ENCODE measurements at places on chromosomes 16 and 17.

DNA sequence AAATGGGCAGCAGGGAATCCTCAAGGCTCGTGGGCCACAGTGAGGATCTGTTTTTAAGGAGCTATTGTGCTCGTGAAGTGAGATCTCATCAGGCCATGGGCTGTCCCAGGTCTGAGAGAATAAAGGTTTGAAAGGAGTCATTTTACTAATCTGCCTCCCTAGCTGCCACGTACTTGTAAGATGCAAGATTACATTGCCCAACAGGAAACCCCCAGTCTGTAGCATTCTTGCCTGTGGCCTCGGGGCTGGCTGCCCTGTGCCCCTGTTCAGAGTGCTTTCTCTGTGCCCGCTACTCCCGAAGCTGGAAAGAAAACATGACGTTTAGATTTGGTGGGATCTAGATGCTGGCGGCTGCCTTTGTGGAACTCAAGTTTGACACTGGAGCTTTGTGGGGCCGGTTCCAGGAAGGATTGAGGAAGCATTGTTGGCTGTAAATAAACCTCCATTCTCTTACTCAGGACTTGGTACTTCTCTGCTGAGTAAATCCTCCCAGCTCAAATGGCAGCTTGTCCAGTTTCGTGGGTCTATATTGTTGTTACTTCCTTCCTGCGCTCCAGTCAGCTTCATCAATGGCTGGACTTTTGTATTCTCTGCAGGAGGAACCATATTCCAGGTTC lies 21.2 kb downstream of the SAP30BP start:
- H3K27ac ChIP-seq, result peak overlapping the region; percentile 39
- H3K4me1 ChIP-seq, result peaks cover 3% of the 10 kb centered on the region
- DNase-seq, result no peak
- H3K36me3 ChIP-seq, result peaks cover 5% of the 10 kb centered on the region
- H3K4me3 ChIP-seq, result no peak overlapping the region

DNA sequence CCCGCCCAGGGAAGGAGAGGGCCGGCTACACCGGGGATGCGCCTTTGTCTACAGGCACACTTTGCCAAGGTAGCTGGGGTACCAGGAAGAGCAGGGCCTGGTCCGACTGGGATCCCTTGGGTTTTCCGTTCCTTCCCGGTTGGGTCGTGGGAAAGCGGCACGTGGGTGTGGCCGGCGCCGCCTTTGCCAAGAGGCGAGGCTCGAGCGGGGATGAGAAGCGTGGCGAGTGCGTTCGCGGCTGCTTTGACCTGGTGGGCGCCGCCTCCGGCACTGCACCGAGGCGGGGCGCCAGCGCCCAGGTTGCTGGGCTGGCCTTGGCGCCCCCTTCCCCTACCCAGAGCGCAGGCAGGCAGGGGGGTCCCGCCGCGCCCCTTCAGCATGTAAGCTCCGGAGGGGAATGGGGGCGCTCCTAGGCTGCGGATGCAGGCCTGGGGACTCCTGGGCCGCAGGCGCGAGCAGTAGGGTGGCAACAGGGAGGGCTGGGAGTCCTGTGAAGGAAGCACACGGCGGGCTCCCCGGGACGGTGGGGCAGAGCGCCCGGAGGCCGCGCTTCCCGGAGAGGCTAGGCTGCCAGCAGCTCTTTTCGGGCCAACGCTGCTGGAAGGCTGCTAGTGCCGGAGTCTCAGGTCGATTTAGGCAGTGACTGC lies 2.0 kb downstream of the HAS3 start:
- no peaks in the 10 kb centered on the region for H3K27me3 ChIP-seq
- H3K27ac ChIP-seq, result no peak overlapping the region
- H3K4me1 ChIP-seq, result peaks cover 29% of the 10 kb centered on the region

DNA sequence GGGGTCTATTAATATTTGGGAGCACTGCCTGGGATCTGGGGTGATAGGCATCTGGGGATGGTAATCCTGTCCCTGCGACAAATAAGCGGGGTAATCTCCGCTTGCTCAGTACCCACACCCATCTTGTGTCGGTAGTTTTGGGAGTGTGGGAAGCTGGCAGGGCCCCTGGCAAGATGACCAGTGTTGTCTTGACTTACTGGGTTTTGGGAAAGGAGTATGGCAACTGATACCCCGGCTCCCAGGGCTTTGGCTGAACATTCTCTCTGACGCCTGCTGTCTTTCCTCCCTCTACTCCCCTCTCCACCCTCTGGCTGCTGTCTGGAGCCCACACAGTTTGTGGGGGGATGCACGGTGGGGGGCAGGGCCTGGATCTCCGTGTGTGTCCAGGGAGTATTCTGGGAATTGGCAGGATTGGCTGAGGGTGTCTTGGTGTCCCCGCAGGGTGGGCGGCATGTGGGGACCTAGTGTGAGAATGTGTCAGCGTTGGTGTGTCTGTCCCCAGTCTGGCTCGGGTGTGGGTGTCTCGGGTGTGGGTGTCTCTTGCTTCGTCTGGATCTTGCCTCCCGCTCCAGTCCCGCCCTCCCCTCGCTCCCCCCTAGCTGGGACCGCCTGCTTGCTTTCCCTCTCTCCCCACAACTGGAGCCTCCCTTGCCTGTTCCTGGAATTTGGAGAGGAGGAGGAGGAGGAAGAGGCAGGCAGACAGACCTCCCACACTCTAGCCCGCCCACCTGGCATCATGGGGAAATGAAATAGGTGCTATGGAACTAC lies 12.0 kb downstream of the RARA start:
- H3K36me3 ChIP-seq, result no peaks in the 10 kb centered on the region
- H3K4me3 ChIP-seq, result peak overlapping the region; percentile 99
- no peak for DNase-seq
- H3K27ac ChIP-seq, result peak overlapping the region; percentile 84
- H3K4me1 ChIP-seq, result peaks cover 75% of the 10 kb centered on the region
- H3K27me3 ChIP-seq, result no peaks in the 10 kb centered on the region

DNA sequence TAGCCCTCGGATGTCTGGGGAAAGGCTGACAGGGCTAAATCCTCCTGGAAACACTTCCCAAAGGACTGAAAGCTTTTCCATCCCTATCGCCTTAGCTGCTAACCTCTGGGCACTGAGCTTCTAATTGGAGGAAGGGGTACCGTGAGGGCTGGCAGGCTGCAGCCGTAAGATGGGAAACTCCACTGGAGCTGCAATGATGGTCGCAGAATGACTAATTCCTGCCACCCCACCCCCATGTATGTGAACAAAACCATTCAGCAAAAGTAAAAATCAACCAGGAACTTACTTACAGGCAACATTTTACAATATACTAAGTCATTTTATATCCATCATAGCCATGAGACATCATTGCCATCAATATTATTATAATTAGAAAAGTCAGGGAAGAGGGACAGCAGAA lies 133.3 kb downstream of the ABCC12 start:
- H3K4me1 ChIP-seq, result no peaks in the 10 kb centered on the region
- no peak overlapping the region for H3K27ac ChIP-seq
- H3K27me3 ChIP-seq, result no peaks in the 10 kb centered on the region

- H3K27me3 ChIP-seq, result no peaks in the 10 kb centered on the region
- no peak for DNase-seq
- no peaks in the 10 kb centered on the region for H3K4me1 ChIP-seq
- no peak overlapping the region for H3K27ac ChIP-seq
These were observed 80.0 kb downstream of the CPPED1 start for GRCh38 chr16:12723681-12724080.

GRCh38 chr16:30184096-30184890 lies 891 bp downstream of the CORO1A start:
- no peaks in the 10 kb centered on the region for H3K36me3 ChIP-seq
- peak overlapping the region; percentile 73 for H3K4me3 ChIP-seq
- H3K27me3 ChIP-seq, result no peaks in the 10 kb centered on the region
- H3K27ac ChIP-seq, result peak overlapping the region; percentile 29
- DNase-seq, result no peak

DNA sequence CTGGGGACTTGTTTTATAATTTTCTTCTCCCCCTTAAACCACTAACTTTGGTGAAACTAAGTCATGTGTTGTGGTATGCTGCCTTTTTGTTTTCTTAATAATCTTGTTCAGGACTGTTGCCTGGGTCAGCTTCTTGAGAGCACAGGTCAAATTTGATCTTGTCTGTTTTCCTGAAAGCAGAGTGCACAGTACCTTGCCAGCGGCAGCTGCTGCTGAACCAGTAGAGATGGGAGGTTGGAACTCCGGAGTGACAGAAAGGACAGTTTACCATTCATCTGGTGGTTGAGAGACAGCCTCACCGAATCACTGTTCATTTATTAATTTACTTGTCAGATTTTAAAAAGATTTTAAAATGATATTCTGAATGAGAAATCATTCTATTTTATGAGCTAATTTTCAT lies 125.0 kb downstream of the PHKB start:
- H3K4me1 ChIP-seq, result no peaks in the 10 kb centered on the region
- H3K27ac ChIP-seq, result no peak overlapping the region
- H3K4me3 ChIP-seq, result no peak overlapping the region
- peaks cover 10% of the 10 kb centered on the region for H3K36me3 ChIP-seq

- H3K27me3 ChIP-seq, result no peaks in the 10 kb centered on the region
- no peaks in the 10 kb centered on the region for H3K36me3 ChIP-seq
- H3K4me3 ChIP-seq, result no peak overlapping the region
- H3K4me1 ChIP-seq, result peaks cover 29% of the 10 kb centered on the region
- H3K27ac ChIP-seq, result no peak overlapping the region
These were observed 177.9 kb downstream of the SPECC1 start for GRCh38 chr17:20187049-20187448.

DNA sequence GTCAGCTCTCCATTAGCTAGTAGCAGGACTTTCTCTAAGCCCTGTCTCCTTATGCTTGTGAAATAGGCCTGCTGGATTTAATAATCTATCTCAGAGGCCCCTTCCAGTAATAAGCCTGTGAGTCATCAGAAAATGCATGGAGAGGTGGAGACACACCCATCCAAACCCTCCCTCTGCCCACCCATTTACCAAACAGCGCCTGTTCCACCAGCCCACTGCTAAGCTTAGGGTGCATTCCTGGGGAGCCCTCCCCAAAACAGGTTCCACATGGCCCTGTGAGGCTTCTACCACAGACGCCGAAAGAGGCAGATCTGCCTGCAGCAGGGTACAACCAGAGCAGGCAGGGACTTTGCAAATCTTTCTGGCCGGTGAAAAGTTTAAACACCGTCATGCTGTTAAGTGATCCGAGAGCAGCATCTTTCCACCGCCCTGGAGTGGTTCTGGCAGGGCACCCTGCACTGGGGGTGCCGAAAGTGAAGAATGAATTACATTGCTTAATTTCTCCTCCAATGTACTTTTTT lies 99.3 kb downstream of the GAS7 start:
- H3K4me3 ChIP-seq, result no peak overlapping the region
- no peaks in the 10 kb centered on the region for H3K27me3 ChIP-seq
- no peaks in the 10 kb centered on the region for H3K36me3 ChIP-seq
- H3K27ac ChIP-seq, result no peak overlapping the region
- no peak for DNase-seq

- H3K4me1 ChIP-seq, result no peaks in the 10 kb centered on the region
- H3K27me3 ChIP-seq, result no peaks in the 10 kb centered on the region
- DNase-seq, result no peak
- no peak overlapping the region for H3K27ac ChIP-seq
These were observed 111.2 kb downstream of the CCT6B start for GRCh38 chr17:34850023-34850422.

DNA sequence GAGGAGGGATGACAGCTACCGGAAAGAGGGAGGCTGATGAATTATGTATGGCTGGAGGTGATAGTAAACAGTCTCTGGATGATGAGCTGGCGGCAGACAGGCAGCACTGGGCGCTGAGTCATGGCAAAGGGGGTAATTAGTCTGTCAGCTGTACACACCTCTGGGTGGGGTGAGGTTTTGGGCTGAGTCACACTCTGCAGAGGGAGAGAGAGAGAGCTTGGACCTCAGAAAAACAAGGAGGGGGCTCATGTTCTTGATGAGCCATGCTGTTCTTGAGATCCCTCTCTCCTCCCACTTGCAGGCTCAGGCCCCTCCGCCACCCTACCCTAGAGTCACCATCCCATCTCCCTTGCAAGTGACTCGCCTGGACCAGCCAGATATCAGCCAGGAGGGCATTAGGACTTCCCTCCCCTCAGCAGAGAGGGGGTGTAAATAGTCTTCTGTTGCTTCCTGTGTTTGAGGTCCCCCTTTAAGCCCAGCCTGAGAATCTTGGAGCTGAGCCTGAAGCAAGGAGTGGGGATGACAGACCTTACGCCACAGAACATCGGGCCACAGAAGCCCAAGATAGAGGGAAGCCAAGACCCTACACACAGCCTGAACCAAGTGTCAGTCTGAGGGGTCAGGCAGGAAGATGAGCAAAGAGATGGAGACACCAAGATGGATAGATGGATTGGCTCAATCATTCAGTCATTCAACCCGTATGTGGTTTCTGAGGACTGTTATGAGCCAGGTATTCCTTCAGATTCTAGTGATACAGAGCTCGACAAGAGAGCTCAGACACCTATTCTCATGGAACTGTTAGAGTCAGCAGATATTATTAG lies 383.2 kb upstream of the CCL2 start:
- no peak overlapping the region for H3K27ac ChIP-seq
- H3K36me3 ChIP-seq, result no peaks in the 10 kb centered on the region
- DNase-seq, result no peak
- H3K27me3 ChIP-seq, result no peaks in the 10 kb centered on the region
- H3K4me3 ChIP-seq, result no peak overlapping the region

DNA sequence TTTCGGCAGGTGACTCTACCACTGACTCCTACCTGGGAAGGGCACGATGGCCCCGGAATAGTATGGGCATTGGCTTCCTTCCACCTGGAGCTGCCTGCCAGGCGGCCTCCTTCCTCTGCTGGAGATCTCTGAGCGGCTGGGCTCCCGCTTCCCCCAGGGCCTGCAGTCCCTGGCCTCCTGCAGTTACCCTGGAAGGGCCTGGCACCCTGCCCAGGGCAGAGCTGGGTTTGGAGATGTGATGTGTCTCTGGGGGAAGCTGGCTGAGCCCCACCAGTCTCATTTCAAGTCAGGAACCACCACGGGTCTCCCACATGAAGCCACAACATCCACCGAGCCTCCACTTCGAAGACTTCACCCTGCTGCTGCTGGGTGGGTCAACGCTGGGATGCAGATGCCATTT lies 97.9 kb downstream of the IRF8 start:
- no peaks in the 10 kb centered on the region for H3K36me3 ChIP-seq
- no peaks in the 10 kb centered on the region for H3K27me3 ChIP-seq
- no peak for DNase-seq
- H3K27ac ChIP-seq, result no peak overlapping the region
- H3K4me3 ChIP-seq, result no peak overlapping the region

- peaks cover 13% of the 10 kb centered on the region for H3K36me3 ChIP-seq
- H3K4me3 ChIP-seq, result no peak overlapping the region
- no peak overlapping the region for H3K27ac ChIP-seq
These were observed 7.1 kb downstream of the CYB5D2 start for GRCh38 chr17:4150096-4150495.

All from thoracic aorta (tissue), 2 donors.